ENCODE measurements at places on chromosomes 13 and 19.

DNA sequence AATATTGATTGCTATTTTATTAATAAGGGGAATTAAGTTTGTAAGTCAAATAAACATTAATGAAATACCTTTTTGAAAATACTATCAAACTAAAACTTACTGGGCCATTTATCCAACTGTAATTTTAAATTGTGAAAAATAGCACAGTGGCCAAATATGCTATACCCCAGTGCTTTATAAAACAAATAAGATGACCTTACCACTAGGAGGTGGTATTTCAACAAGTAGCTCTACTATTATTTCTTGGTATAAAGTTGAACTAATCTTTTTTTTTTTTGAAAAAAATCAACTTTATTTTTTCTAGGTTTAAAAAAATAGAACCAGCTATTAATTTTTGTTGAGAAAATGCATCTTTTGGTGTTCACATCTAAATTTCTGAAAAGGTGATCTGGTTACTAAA lies 14.7 kb downstream of the LACC1 start:
- no peak for DNase-seq

- no peak for DNase-seq
Measured at GRCh38 chr13:111219280-111219679, 101.2 kb upstream of the TEX29 start.

DNA sequence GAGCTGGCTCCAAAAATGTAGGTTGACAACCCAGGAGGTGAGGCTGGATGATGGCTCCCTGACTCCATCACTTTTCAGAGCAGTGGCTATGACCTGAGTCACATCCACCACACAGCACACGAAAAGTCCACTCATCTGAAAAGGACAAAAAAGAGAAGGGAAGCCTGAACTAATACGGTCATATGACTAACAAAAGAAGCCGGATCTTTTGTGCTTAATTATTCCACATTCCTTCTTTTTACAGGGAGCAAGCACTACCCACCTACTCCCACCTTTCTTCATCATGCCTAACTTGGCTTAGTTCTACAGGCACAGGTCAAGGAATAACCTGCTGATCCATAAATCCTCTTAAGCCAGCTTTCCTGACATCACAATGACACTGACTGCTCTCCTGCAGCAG lies 601.3 kb upstream of the MIR17HG start:
- DNase-seq, result no peak

DNA sequence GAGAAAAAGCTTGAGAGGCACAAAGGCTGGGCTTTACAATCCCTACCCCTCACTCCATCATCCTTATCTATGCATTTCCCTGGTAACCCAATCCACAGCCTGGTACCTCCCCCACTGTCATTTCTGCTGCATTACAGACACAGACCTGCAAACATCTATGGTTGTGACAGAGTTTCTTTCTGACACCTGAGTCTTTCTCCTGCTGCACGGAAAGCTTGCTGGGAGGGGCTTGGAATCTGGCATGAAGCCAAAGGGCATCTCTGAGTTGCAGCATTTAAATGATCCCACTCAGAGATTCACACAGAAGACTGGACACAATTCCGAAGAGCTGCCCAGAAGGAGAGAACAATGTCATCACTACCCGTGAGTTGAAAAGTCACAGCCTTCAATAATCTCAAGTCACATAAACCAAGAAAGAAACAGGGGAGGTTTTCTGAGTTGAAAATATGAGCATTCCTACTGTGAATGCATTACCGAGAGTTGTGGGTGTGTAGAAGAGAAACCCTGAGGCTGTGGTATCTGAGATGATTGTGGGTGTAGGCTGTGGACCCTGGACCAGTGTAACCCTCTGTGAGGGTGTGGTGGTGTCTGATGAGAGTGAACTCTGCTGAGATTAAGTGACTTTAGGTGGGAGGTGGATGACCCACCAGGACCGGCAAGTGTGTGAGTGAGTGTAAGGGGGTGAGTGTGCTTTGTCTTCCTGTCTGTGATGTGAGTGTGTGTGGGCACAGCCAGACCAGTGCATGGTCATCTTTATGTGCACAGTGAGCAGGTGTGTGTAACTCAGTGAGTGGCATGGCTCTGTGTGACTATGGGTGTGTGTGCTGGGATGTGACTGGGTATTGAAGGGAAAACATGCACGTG lies at the start of gene LGALS14:
LGALS14 (plus strand) TSS at position 301 of the 864 bp plus-strand sequence; CDS start at position 349, 48 bp downstream.
- no peak for DNase-seq
